ENCODE measurements at places on chromosomes 12 and 14.

DNA sequence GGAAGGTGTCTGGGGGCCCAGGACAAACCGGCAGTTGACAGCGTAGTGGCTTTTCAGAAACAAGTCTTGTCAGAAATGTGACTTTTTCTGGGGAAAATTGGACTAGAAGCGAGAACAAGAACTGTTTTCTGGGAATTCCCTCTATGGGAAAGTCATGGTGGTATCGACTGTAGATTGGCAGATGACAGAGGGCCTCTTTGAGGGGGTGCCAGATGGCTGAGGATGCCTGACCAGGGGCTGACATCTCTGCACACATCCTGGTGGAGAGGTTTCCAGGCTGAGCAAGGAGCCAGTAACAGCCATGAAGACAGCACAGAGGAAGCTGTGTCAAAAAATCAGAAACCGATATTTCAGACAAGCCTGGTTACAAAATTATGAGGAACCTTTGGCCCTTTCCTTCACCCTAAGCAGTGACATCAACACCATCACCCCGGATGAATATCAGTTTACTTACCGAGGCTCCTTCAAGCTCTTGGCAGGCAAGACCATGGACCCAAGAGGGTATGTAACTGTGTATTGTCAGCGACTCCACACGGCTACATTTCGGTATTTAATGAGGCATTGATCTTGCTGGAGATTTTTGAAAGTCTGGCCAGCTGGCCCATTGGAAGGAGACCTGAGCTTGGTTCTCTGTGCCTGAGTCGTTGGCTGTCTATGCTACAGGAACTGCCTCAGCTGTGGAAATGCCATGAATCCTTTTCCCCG lies 1525.3 kb upstream of the TMEM132C start:
- no peak for DNase-seq

DNA sequence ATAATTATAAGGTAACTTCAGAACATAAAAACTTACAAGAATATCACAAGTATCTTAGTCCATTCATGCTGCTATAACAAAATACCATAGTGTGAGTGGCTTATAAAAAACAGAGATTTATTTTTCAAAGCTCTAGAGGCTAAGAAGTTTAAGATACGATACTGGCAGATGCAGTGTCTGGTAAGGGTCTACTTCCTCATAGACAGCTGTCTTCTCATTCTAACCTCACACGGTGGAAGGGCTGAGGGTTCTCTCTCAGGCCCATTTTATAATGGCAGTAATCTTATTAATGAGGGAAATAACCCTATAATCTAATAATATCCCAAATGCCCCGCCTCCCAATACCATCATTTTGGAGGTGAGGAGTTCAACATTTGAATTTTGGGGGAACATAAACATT lies 23.7 kb upstream of the OSBPL8 start:
- no peak for DNase-seq

- DNase-seq, result no peak
Observed at GRCh38 chr14:64598404-64598803, 48.6 kb downstream of the PPP1R36 start.

- peak; percentile 35 for DNase-seq
Observed at GRCh38 chr12:109517619-109518018, 40.2 kb downstream of the UBE3B start.

DNA sequence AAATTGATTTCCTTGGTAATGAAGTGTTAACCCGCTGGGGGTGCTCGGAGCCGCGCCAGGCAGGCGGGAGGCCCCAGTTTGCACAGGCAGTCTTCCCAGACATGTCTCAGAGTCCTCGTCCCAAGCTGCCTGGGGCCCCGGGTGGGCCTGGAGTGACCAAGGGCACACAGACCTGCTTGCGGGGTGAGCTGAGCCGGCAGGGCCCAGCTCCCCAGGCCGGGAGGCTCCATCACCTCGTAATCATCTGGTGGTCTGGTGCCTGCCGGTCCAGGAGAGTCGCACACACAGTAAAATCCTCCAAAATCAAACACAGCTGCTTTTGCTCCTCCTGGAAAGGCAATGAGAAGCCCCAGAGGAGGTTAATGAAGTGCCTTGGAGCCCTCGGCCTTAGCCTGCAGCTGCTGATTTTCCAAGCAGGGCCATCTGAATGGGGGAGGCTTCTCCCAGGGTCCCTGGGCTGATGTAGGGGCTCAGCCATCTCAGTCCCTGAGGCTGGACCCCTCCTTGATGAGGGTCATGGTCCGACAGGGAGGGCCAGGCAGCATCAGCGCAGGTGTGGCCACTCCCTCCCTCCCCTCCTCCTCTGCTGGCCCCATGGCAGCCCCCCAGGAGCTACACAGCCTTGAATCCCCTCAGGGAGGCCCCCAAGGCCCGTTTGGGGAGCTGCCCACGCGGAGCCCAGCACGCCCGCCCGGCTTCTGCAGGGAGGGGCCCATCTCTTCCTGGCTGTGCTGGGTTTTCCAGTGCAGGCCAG lies 39.4 kb upstream of the FBRSL1 start:
- DNase-seq, result no peak

DNA sequence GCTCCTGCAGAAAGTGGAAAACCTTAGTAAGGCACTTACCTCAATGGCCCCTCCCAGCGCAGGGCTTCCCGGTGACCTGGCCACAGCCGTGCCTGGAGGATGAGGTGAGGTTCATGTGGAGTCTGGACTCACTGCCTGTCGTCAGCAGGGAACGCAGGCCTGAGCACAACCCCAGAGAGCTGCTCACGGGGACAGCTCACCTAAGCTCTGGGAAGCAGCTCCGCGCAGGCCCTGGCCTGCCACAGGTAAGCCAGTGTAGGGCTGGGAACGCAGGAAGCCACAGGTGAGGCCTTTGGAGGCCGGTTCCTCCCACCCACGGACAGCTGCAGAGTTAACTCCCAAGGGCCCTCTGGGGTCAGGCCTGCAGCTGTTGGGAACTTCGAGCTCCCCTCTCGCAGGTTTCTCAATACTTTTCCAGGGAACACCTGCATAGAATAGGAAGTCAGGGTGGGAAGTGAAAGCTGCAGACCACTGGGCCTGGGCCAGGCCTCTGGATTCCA lies 32.7 kb downstream of the ANAPC7 start:
- DNase-seq, result no peak

- no peak for DNase-seq
Observed at GRCh38 chr14:34258318-34258717, 203.7 kb downstream of the SPTSSA start.

DNA sequence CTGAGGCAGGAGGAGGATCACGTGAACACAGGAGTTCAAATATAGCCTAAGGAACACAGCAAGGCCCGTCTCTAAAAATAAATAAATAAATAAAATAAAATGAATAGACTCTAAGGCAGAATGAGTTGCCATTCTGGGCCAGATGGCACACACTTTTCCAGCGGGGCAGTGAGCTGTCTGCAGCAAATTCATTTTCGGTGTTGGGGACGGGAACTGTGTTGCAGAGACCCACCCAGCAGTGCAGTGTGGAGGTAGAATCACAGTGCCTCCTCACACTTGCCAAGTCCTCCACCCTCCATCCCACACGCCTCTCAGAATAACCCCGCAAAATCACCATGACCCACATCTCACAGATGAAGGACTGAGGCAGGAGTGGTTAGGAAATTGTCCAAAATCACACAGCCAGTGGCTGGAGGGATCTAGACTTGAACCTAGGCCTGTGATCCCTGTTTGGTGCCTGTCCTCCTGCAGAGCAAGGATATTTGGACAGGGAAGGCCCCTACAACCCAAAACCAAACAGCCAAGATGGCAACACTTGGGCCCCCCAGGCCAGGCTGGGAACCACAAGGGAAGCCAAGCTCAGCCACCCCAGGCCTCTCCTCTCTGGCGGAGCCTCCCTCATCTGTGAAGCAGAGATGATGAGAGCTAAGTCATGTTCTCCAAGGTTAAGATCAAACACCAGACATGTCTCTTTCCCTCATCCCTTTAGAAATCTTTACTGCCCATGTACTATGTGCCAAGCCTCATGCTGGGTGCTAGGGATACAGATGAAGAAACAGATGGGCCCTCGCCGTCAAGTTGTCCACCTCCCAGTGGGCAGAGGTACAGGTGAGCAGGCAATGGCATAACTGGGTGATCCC lies 152.7 kb downstream of the DPF3 start:
- DNase-seq, result no peak

DNA sequence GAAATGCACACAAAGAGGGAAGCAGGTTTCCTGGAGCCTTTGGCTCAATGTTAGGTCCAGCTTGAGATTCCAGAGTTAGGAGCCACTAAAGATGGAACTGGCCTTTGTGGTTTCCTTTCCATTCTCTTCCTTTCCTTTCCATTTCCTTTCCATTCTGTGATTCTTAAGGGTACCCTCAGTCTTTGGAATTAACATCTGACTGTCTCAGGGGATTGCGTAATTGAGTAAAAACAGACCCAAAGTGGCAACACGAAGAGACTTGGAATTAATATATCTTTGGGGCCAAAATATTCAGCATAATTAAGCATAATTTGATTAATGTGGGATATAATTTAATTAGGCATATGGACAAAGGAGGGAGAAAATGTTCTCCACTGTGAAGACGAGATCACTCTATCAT lies 205.6 kb downstream of the CRADD start:
- no peak for DNase-seq

GRCh38 chr12:116319898-116320621 lies 42.6 kb upstream of the MED13L start:
- peak; percentile 88 for DNase-seq

- DNase-seq, result no peak
Observed at GRCh38 chr14:49930720-49931119, 37.8 kb downstream of the ARF6 start.

DNA sequence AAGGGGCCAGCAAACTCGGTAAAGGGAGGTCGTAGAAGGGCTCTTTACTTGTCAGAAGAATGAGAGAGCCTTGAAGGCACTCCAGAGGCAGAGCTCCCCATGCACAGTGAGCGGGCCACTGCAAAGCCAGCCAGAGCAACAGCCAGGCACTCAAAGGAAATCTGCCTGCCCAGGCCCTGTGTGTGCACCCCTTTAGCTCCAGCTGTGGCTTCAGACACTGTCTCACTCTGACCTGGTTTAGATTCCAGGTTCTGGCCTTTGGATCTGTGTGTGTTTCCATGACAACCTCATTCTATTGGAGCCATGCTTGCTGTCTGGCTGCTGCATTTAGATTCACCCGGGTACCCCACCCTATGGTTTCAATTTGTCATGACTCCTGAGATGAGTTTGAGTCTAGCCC lies 170.3 kb downstream of the CAPZA3 start:
- no peak for DNase-seq

DNA sequence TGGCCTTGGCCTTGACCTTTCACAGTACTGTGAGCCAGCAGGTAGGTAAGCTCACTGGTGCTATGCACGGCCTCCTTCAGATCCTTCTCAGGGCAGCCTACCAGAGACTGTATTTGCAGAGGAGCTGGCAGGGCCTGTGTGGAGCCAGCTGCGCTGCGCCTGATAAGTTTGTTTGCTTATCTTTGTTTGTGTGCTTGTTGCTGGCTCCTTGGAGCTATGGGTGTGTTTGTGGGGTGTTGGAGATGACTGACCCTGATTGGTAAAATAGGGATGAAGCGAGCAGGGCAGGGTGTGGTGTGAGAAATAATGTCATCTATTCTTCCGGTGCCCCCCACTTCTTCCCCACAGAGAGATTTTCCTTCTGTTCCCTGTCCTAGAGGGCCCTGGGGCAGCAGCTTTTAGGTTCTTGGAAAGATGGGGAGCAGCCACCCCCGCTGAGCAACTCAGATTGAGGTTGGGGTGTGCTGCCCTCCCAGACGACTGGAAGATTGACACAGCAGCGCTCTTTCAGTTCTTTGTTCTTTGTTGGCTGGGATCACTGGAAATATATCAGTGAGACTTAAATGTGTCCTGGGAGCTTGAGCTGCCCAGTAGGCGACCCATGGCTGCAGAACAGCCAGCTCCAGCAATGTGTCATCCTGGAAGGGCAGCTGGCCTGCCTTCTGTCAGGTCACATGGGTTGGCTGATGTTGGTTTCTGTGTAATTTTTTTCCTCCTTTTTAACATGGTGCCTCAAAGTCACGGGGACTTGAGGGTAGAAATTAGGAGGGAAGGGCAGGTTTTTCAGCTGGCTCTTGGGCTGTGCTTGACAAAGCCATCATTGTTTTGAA lies 19.6 kb downstream of the MLXIP start:
- DNase-seq, result no peak

- no peak for DNase-seq
Observed at GRCh38 chr14:48008646-48009045, 333.2 kb upstream of the MDGA2 start.

DNA sequence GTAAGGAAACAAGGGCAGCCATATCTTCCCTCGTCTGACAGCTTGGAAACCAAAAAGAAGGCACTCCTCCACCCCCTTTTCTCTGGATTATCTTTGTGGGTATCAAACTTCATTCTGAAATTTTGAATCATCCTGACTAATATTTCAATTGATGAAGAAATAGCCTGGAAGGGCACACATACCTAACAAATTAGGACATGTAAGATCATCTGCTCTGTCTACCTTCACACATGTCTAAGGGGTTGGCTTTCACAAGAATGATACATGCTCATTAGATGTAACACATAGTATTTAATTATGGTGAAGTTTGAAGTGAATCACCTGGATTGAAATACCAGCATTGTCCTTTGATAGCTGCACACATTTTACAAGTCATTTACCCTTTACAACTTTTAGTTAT lies 348.1 kb upstream of the RPL10L start:
- DNase-seq, result no peak

DNA sequence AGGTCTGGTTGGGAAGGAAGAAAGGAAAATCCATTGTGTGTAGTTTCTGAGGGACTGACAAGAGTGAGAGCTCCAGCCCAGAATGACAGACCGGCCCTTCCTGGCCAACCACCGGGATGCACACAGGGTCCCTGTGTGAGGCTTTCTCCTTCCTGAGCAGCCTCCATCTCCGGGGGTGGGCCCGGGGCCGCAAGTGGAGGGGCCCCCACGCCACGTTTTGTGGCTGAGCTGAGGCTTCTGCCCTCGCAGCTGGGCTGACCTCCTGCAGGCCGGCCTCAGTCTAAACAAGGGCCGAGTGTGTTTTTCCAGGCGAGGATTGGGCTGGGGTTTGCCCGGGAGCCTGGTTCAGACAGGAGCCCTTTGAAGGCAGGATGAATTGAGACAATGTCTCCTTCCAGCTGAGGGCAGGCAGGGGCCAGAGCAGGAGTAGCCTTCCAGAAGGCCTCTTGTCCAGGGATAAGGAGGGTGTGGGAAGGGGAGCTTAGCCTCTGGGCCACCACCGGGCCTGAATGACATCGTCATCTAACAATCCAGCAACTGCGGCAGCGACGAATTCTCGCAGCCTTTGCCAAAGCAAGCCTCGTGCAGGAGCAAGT lies 96.5 kb upstream of the NCOR2 start:
- no peak for DNase-seq

DNA sequence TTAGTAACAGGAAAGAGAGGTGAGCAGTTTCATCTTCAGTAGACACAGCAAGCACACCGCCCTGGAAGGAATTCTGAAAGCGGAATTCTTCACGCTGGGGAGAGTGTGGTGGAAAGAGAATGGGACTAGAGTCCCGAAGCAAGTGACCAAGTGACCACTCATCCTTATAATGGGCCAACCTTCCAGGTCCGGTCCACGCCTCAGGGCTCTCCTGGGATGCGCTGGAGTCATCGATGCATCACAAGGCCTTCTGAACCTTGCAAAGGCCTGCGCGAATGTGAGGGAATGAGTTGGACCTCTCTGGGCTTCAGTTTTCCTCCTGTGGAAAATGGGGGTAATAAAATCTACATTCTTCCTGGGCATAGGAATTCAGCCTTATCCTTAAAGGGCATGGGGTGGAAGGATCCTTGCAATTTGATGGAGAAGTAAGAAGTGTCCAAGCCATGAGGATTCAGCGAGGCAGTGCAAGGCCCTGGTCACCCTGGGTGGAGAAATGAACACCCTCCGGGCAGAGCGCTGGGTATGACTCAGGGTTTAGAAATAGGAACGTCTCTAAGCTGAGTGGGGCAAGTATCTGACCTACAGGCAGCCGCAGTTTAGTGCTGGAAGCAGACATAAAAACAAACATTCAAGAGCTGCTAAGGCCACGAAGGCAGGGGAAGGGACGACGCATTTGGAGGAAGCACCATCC lies 97.7 kb downstream of the SETD3 start:
- no peak for DNase-seq

GRCh38 chr14:92513966-92514843 lies 624 bp downstream of the RIN3 start:
- peak; percentile 78 for DNase-seq
